ENCODE measurements at places on chromosomes 2 and 18.

GRCh38 chr2:10141736-10142639, 19.4 kb downstream of the RRM2 start:
- DNase-seq = no peak

DNA sequence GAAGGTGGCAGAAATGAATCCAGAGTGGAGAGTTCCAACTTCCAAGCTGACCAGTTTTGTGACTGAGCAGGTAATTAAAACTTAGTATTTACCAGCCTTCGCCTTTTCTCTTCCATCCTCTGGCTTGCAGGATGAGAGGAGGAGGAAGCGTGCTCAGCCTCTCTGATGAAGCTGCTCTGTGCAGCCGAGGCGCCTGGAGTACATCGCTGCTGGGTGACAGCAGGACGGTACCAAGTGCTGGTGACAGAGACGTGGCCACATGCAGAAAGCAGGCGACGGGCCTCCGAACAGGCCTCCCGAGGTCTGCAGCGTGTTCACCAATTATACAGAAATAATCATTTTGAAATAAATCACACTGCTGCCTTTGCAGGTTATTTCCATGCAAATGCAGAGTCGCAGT, 95.0 kb downstream of the MBP start:
- DNase-seq = no peak

DNA sequence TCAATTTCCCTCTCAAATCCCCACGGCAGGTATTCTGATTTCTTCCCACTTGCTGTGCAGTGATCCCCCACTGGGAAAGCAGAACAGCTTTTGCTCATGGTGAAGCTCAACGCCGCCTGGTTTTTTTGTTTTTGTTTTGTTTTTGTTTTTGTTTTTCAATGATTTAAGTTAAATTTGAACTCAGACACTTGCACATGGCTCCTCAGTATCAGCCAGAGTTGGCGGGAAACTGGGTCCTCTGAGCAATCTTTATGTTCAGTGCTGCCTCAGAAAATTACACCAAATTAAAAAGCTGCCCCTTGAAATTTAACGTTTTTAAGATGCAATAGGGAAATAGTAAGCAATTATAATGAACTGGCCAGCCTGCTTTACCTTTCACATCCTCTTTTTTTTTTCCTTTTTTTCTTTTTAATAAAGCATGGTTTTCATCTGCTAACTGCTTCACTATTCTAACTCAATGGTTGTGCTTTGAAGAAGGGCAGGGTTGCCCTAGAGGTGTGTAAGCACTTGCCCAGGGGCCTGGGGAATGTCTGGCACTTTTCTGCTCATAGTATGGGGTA, 277.0 kb upstream of the HNRNPA3 start:
- no peak for DNase-seq

DNA sequence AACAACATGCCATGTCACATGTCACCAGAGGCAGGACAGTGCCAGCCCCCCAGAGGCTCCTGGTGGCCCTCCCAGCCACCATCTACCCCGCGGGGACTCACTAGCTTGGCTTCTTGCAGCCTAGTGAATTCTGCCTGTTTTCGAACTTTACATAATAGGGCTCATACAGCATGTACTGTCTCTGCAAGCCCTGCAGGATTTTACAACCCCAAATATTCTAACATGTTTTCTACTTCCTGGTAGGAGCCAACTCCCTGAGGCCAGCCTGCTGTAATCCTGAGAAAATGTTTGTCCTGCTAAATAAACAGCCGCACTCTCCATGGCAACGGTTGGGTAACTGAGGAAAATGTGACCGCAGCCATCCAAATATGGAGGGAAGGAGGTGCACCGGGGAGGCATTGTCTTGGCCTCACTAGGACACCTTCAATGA, 2.7 kb downstream of the PER2 start:
- no peak for DNase-seq
